Calu3 (cell line): ENCODE measurements at places on chromosomes 1 and 21.

GRCh38 chr21:43369124-43369523 lies 57.8 kb downstream of the SIK1 start:
- DNase-seq: no peak

GRCh38 chr21:37073417-37074196 lies 553 bp downstream of the TTC3 start:
- DNase-seq: peak; percentile 20

- DNase-seq: peak; percentile 70
These were observed 53.2 kb upstream of the TMEM51 start for GRCh38 chr1:15100121-15100879.

GRCh38 chr1:167328306-167328815 lies 107.7 kb downstream of the POU2F1 start:
- DNase-seq: no peak

- peak; percentile 44 for DNase-seq
These were observed 33.3 kb upstream of the CSF1 start for GRCh38 chr1:109877317-109877771.

- peak; percentile 36 for DNase-seq
These were observed 6.9 kb upstream of the IL22RA1 start for GRCh38 chr1:24149866-24150233.

DNA sequence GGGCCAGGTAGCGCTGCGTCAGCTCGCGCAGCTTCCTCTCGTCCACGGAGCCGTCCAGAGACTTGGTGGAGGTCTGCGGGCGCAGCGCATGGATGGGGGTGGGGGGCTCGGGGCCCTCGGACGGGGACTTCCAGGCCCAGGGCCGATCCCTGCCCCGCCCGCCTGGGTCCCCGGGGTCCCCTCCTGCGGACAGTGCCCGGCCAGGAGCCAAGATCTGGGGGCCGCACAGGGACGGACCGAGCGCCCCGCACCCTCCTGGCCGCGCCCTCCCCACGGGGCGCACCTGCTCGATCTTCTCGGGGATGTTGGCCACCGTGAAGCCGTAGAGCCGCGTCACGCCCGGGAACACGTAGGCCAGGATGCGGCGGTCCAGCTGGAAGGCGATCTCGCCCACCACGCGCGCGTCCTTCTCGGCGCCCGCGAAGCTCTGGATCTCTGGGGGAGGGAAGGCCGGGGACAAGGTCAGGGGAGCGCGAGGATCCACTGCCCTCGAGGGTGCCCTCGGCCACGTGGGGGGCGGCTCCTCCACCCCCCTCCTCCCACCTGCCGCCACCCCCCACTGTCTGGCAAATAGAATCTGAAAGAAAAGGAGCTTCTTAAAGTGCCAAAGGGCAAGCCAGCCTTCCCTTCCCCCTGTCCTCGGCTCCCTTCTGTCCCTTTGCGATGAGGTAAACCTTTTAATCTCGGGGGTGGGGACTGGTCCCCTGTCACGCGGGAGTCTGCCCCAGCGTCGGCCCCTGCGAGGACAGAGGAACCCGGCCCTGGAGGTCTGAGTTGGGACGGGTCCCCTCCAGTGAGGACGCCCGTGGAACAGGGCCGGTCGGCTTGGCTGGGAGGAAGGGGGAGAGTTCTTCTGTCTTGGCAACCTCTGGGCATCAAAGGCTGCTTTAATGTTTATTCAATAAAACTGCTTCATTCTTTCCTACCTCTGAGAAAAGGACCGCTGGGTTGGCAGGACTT lies 6.5 kb upstream of the FTCD start:
- DNase-seq: no peak

GRCh38 chr1:108976658-108977057 lies 13.4 kb upstream of the CLCC1 start:
- DNase-seq: no peak

- DNase-seq: no peak
These were observed 1192.7 kb downstream of the KCNT2 start for GRCh38 chr1:195415584-195415983.
